Tracheal epithelial cell (primary cell): ENCODE measurements at places on chromosomes 3 and 15. TPM values are rescaled to one million over a fixed set of nuclear protein-coding genes. Genes with fewer than 3 reads are reported as not detected.

GOLGA8T gene
- total RNA-seq, result not detected in 2 replicates

GRAMD2A gene
- total RNA-seq, result 1.9 and 9.0 TPM in 2 replicates

TMEM207 gene
- not detected in 2 replicates for total RNA-seq

TICRR gene
- total RNA-seq, result 0.21 and 1.4 TPM in 2 replicates

THAP10 gene
- 0.64 and 0.72 TPM in 2 replicates for total RNA-seq

SERPINI1 gene
- total RNA-seq, result 1.2 and 2.6 TPM in 2 replicates

SLC28A1 gene
- not detected in 2 replicates for total RNA-seq

ISLR gene
- not detected in 2 replicates for total RNA-seq

PTPN23 gene
- total RNA-seq, result 14.9 and 16.8 TPM in 2 replicates

CMTM8 gene
- 1.7 TPM in 2 replicates for total RNA-seq

TTLL13 gene
- not detected in 2 replicates for total RNA-seq

CHRM5 gene
- not detected in 2 replicates for total RNA-seq

EEF1AKMT4 gene
- total RNA-seq, result 13.7 and 13.9 TPM in 2 replicates

AVEN gene
- total RNA-seq, result 29.9 and 38.4 TPM in 2 replicates

RPP14 gene
- total RNA-seq, result 13.7 and 17.3 TPM in 2 replicates

WDR93 gene
- not detected in 2 replicates for total RNA-seq

ITIH1 gene
- not detected in 2 replicates for total RNA-seq

DISP2 gene
- under 0.01 TPM in 2 replicates for total RNA-seq

ANO10 gene
- 21.7 and 27.5 TPM in 2 replicates for total RNA-seq

MORC1 gene
- not detected in 2 replicates for total RNA-seq

PLCL2 gene
- 1.3 and 3.6 TPM in 2 replicates for total RNA-seq

FRMD5 gene
- 1.7 and 1.9 TPM in 2 replicates for total RNA-seq

CLDN1 gene
- 24.5 and 226 TPM in 2 replicates for total RNA-seq

RHOV gene
- 11.7 and 17.8 TPM in 2 replicates for total RNA-seq

SPINT1 gene
- 258 and 274 TPM in 2 replicates for total RNA-seq

TTC21A gene
- total RNA-seq, result 2.7 and 5.5 TPM in 2 replicates

GABRB3 gene
- 0.48 and 2.6 TPM in 2 replicates for total RNA-seq

GADL1 gene
- not detected in 2 replicates for total RNA-seq

CD276 gene
- 31.5 and 76.1 TPM in 2 replicates for total RNA-seq

GOLGA8R gene
- 0.24 and 1.5 TPM in 2 replicates for total RNA-seq

STRA6 gene
- 0.96 TPM in 1 of 2 replicates, not detected in the other for total RNA-seq

LDHAL6B gene
- total RNA-seq, result not detected in 2 replicates

LRTM1 gene
- not detected in 2 replicates for total RNA-seq

GOLGA8S gene
- total RNA-seq, result not detected in 2 replicates

FEZF2 gene
- total RNA-seq, result not detected in 2 replicates

FOXB1 gene
- not detected in 2 replicates for total RNA-seq

TIMP4 gene
- total RNA-seq, result 0.48 and 1.9 TPM in 2 replicates

FILIP1L gene
- total RNA-seq, result 0.43 and 5.3 TPM in 2 replicates

CCDC54 gene
- not detected in 2 replicates for total RNA-seq

CLSTN2 gene
- total RNA-seq, result 0.43 and 1.9 TPM in 2 replicates

CPEB1 gene
- under 0.01 TPM in 1 of 2 replicates, not detected in the other for total RNA-seq

BLM gene
- 0.85 and 1.2 TPM in 2 replicates for total RNA-seq

GPR171 gene
- total RNA-seq, result not detected in 2 replicates

IQCF5 gene
- not detected in 2 replicates for total RNA-seq

CA12 gene
- total RNA-seq, result 122 and 136 TPM in 2 replicates

CASR gene
- total RNA-seq, result under 0.01 TPM in 1 of 2 replicates, not detected in the other
